Activated CD4-positive, alpha-beta T cell treated with anti-CD3 and anti-CD28 coated beads, Interleukin-2, amount 10 ng/mL, durations not matched to agents 7 days and 5 days (primary cell): ENCODE measurements at places on chromosomes 5 and 9.
A peak's percentile ranks its signal among the peaks of the same experiment; 100 is the strongest.

DNA sequence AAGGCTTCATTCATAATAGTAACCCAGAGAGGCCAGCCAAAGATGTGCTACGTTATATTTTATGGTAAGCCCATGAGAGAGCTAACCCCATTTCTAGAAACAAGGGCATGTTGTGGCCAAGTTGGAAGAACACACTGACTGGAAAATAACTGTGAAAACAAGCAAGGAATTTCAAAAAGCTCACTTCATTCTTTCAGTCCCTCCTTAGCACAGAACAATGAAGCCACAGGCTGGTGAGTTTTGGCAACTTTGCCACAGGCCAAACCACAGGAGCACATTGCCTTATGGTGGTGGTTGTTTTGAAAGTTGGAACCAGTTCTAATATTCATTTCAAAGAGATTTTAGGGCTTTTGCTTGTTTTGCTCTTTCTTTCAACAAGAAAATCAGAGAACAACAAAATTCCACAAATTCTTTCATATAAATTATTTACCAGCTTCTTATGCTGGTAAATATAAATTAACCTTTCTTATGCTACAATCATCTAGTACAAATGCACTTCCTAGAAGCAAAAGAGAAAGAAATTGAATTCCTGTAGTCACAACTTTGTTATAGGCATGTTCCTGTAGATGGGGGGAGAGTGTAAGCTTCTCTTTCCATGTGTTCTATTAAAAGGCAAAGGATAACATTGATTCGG is 225.4 kb upstream of the RFX3 start:
- DNase-seq, result peak; percentile 10

GRCh38 chr5:2001300-2001699 is 118.6 kb upstream of the IRX4 start:
- DNase-seq, result no peak

DNA sequence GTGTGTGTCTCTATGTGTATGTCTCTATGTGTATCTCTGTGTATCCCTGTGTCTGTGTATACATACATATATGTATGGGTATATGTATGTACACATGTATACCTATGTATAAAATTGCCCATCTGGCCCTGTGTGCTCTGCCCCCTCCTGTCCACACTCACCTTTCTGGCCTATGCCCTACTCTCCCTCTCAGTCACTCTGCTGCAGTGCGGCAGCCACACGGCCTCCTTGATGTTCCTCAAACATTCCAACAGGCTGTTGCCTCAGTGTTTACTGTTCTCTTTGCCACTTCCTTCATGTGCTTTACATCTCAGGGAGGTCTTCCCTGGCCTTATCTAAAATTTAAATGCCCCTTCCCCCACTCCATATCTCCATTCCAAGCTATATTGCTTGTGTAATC is 18.3 kb upstream of the RNF180 start:
- no peak for DNase-seq

GRCh38 chr5:12805165-12805698 is 901.0 kb upstream of the CTNND2 start:
- no peak for DNase-seq

- DNase-seq, result no peak
Measured at GRCh38 chr5:138369706-138370105, 17.2 kb downstream of the KDM3B start.
